Stimulated activated CD8-positive, alpha-beta memory T cell treated with anti-CD3 and anti-CD28 coated beads, Interleukin-15, amount 100 ng/mL, for 1 hour (primary cell): ENCODE measurements at places on chromosomes 4 and X.

DNA sequence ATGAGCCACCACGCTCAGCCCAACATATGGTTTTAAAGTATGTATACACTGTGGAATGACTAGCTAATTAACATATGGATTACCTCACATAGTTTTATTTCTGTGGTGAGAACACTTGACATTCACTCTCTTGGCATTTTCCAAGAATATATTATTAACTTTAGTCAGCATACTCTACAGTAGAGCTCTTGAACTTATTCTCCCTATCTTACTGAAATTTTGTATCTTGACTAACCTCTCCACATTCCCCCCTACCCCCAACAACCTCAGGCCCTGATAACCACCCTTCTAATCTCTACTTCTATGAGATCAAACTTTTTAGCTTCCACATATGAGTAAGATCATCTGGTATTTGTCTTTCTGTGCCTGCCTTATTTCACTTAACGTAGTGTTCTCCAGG lies 38.6 kb upstream of the AGA start:
- no peak for DNase-seq

DNA sequence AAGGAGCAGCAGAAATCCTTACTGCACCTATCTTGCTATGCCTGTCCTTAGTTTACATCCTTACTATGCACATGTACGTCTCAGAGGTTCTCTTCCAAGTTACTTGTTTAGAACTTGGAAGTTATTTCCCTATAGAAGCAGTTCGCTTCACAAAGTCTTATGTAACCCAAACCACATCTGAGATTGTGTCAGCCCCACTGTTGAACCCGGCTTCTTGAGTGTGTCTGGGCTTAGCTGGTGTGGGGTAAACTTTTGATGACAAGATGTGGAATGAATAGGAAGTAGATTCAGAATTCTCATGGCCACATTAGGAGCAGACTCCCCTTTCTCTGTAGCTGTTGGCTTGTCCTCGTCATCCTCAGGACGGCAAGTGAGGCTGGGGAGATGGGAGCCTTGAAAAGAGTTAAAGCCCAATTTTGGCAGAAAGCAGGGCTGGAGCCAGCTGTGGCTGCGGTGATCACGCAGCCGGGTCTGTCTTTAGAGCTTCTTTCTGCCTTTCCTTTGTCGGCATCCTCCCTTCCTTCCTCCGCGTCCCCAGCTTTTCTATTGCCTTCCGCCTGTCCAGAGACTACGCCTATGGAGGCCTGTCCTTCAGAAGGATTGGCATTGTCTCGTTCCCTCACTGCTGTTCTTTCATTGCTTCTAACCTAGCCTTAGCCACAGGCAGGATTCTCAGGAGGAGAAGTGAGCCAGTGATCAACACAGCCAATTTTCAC lies 23.0 kb upstream of the LIMCH1 start:
- no peak for DNase-seq

DNA sequence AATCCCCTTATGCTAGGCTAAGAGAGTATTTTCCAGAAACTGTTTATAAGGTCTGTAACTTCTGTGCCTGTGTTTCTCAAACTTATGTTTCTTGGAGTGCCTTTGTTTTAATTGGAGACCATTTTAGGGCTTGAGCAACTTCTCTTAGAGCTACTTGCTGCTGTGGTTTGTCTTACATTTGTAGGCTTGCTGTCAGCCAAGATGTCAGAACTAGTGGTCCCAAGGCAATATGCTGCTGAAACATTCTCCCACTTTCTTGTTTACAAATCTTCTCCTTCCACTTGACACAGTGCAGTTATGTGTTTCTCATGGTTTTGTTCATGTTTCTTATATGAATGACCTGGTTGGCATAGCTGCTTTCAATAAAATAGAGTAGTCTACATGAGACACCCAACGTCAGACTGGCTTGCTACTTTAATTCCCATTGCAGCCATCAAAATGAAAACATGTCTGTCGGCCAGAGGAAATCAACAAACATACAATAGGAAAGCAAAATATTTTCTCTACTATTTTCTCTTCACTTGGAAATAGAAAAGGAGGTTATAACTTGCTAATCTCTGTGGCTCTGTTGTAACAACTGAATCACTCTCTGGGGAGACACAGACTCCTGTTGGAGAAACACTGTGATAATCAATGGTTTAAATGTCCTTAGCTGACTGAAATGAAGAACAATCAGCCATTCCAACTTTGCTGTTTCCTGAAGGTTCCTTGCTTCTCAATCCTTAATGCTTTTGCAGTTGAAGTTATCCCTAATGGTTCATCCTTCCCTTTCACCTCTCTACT lies 426.4 kb downstream of the PDGFC start:
- no peak for DNase-seq

DNA sequence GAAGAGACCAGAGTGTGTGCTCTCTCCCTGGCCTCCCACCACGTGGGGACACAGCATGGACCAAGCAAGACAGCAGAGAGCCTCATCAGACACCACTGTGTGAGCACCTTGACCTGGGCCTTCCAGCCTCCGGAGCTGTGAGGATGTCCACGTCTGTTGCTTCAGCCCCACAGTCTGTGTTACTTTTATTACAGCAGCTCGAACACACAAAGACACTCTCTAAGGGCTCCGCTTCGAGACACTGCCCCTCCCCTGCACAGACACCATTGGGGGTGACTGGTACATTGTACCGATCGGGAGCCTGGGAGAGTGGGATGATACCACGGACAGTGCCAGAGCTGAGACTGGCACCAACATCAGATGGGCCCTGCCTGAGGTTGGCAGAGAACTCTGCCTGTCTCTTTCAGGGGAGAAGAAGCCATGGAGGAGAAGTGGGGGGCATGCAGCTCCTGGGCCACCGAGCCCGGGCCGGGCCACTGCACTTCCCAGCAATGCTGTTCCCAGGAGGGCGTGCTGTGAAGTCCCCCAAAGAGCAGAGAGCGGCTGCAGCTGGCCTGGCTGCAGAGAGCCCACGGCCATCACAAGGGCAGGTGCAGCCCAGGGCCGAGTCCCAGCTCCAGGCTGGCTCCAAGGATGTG lies 48.1 kb upstream of the HMX1 start:
- no peak for DNase-seq

- DNase-seq: no peak
Measured at GRCh38 chr4:212438-213188, 88.3 kb downstream of the ZNF718 start.

DNA sequence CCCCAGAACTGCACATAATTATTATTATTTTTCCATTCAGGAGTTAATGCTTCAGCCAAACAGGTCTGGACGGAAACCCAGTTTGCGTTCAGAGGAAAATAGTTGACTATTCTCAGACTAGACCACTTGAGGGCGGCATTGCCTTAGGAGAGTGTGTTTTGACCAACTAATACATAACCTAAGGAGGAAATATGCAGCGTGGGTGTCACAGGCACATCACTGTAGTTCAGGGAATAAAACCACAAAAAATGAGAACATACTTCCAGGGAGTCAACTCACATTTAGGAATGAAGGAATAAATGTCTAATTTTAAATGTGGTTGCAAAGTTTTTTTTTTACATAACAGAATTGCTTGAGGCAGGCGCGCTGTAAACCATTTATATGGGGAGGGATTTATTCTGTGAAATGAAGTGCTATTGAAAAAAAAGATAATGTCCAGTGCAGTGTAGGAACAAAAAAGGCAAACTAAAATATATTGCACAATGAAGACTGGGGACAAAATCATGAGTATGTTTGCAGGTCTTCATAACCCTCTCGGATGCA lies 93.3 kb downstream of the SYNPO2 start:
- DNase-seq: peak; percentile 9

GRCh38 chr4:14837860-14838259 lies 164.4 kb upstream of the CPEB2 start:
- no peak for DNase-seq

GRCh38 chrX:136262243-136262642 lies 11.0 kb upstream of the MAP7D3 start:
- DNase-seq: no peak

- no peak for DNase-seq
Measured at GRCh38 chr4:147535124-147535523, 54.2 kb downstream of the EDNRA start.

GRCh38 chr4:87375719-87376291 lies 15.2 kb downstream of the HSD17B11 start:
- DNase-seq: no peak

- DNase-seq: no peak
Measured at GRCh38 chr4:40300371-40301162, 34.6 kb upstream of the CHRNA9 start.

DNA sequence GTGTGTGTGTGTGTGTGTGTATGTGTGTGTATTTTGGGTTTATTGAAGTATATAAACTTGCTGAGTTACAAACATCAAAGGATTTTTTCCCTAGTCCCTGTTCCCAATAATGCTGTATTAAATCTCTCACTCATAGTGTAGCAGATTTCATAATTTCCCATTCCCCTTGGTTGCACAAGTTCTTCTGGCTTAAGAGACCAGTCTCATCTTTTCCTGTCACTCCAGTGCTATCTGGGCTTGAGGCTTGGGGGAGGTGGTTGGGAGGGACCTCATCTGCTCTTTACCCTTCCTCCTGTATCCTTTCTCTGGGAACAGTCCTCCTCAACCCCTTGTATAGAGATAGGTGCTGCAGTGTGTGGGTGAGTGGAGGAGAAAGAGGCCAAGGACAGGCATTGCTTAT lies 285.4 kb upstream of the BOD1L1 start:
- DNase-seq: no peak

DNA sequence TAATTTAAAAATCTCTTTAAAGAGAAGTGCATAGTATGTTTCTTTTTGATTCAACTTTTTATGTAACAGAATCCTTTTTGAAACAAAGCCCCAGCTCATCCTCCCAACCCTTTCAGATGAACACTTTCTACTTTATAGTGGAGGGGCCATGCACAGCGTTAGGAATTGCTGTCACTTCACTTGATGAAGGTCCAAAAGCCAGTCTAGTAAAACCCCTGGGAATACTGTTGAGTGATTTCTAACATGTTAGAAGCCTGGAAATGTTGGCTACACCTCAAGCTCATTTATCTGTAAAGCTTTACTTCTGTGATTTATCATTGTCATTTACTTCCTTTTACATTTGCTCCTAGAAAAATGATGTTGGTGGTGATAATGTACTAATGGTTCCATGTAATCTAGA lies 1608.9 kb upstream of the TENM3 start:
- no peak for DNase-seq

DNA sequence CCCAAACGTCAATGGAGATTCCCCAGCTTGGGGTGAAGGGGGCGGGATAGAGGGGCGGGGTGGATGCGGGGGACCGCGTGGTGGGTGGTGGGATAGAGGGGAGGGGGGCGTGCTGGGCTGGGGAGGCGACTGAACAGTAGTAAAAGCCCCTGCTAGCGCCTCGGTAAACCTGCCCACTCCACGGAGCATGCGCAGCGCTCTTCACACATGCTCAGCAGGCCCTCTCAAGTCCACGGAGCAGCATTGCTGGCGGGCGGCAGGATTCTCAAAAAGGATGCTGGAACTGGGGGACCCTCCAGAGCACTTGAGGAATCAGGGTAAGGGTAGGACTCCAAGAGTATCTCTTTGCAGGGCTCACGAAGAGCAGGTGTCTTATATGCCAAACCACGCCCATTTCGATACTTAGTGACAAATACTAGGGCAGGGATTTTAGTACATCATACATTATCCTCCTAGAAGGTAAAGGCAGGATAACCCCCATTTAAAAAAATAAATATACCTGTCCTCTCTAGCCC lies 378 bp upstream of the RPS6KA6 start:
- no peak for DNase-seq

GRCh38 chr4:56082829-56083228 lies 134.1 kb downstream of the CEP135 start:
- no peak for DNase-seq

DNA sequence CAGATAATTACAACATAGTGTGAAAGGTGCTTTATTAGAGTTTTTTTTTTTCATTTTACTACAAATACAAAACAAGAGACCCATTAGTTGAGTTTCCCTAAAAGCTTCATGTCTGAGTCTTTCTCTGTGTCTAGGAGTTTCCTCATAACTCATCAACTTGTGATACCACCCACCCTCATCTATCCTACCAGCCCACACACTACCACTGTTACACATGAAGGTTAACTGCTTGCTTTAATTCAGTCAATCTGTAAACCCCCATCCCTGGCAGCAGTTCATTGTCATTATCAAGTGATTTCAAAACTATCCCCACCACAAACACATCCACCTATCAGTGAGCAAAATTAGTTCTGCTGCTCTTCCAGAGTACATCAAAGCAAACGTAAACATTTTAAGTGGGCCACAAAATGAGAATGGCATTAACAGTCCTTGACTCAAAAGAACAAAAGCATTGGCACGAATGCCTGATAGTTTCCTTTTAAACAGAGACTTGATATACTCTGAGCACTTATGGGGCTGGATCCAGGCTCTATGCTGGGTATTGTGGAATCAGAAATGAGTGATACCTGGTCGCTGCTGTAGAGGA lies 331.6 kb upstream of the FAM241A start:
- no peak for DNase-seq

DNA sequence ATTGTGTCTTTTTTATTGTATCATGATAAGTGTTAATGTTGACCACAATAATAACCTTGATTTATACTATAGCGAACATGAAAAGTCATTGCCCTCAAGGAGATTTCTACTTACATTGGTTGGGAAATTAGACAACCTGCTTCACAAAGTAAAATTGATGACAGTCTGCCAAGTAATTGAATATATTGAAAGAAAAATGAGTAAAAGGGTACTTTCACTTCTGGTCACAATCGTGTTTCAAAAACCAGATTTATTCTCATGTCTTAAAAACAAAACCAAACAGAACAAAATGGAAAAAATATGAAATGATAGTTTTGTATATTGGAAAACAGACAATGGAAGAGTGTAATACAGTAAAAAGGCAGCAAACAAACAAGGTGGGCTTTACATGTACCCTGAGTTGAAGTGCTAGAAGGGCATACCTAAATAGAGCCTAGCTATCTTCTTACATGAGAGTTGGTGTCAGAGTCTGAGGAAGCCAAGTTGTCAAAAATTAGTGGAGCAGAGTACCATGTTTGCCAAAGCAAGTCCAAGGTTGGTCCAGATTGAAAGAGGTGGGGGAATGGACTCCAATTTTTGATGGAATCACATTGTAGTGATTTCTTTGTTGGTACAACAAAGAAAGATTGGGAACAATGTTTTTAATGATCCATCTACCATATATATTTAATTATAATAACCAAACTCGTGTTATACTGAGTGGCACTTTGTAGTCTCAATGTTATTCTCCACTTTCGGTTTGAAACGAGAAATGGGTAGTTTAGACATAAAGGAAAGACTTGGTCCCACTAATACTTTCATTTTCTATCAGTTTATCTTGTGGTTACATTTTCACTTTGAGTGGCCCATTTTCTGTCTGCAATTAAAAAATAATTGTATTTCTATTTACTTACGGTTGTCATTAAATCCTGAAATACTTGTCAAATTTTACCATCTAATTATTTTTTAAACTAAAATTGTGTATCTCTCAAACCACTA lies 775.6 kb downstream of the STIM2 start:
- no peak for DNase-seq

DNA sequence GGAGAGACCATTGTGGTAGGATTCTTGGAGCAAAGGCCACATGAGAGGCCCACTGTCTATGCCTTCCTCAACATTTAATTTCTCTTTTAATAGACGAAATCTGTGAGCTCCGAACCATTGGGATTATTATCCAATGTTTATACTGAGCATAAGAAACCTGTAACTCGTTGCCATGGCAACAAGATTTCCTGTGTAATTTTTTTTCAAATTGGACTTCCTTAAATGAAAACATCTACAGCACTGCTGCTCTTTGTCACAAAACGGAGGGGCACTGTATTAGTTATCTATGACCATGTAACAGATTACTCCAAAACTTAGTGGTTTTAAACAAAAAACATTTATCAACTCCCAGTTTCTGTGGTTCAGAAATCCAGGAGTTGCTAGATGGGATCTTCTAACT lies 38.7 kb downstream of the PPP1R2C start:
- DNase-seq: no peak

- no peak for DNase-seq
Measured at GRCh38 chr4:184728858-184729257, 5.0 kb downstream of the CENPU start.

- DNase-seq: no peak
Measured at GRCh38 chr4:138898282-138898681, 117.3 kb upstream of the NOCT start.
